ENCODE measurements at places on chromosomes 6 and 20. TPM values are rescaled to one million over a fixed set of nuclear protein-coding genes. Genes with fewer than 3 reads are reported as not detected.

DNA sequence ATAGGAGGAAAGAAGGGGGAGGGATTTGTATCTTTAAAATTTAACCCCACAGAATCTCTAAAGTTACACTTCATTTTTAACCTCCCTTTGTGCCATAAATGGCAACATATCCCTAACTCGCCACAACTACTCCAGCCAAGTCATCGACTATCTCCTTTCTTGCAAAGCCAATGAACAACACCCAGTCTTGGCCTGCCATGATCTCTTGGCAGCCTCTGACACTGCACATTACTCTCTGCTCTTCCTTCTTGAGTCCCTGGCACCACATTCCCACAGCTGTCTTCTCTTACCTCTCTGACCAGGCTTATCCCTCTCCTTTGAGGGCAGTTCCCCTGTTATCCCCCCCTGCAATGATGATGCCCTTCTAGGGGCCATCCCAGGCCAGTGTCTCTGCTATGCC lies 42.5 kb downstream of the MBOAT1 start:
- no peak for DNase-seq
- H3K27ac ChIP-seq, result peak overlapping the region; percentile 20
- H3K36me3 ChIP-seq, result no peaks in the 10 kb centered on the region
- H3K4me1 ChIP-seq, result peaks cover 9% of the 10 kb centered on the region
- H3K27me3 ChIP-seq, result no peaks in the 10 kb centered on the region
- H3K4me3 ChIP-seq, result no peak overlapping the region

SERPINB6 gene
- total RNA-seq, result 143 TPM

DNA sequence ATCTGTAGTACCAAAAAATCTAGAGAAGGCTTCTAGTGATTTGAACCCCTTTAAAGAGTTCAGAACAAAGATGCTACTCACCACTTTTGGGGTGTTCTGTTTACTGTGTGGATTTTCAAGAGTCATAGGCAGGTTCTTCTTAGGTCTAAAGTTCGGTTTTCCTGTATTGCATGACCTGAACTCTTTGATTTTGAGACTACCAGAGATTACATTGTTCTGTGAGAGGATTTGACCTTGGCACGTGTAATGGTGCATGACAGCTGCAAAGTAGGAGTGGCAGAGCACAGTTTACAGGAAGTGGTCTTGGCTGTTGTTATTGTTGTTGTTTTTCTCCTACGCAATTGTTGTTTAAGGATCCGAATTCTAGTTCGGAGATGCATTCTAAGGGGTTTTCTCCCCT lies 592.7 kb downstream of the EPHA7 start:
- no peaks in the 10 kb centered on the region for H3K27me3 ChIP-seq
- H3K4me1 ChIP-seq, result no peaks in the 10 kb centered on the region
- no peaks in the 10 kb centered on the region for H3K36me3 ChIP-seq

GRCh38 chr6:99151634-99152346 lies 197.7 kb downstream of the FAXC start:
- DNase-seq, result no peak
- H3K4me1 ChIP-seq, result no peaks in the 10 kb centered on the region
- no peak overlapping the region for H3K4me3 ChIP-seq
- no peak overlapping the region for H3K27ac ChIP-seq

- H3K4me1 ChIP-seq, result peaks cover 4% of the 10 kb centered on the region
- DNase-seq, result no peak
- H3K4me3 ChIP-seq, result no peak overlapping the region
- H3K27ac ChIP-seq, result no peak overlapping the region
- H3K36me3 ChIP-seq, result no peaks in the 10 kb centered on the region
Observed at GRCh38 chr6:79064635-79065034, 13.4 kb downstream of the PHIP start.

GRCh38 chr6:15608396-15608795 lies 54.4 kb downstream of the DTNBP1 start:
- H3K27ac ChIP-seq, result peak overlapping the region; percentile 29
- H3K27me3 ChIP-seq, result no peaks in the 10 kb centered on the region
- no peak overlapping the region for H3K4me3 ChIP-seq
- peak; percentile 30 for DNase-seq

DNA sequence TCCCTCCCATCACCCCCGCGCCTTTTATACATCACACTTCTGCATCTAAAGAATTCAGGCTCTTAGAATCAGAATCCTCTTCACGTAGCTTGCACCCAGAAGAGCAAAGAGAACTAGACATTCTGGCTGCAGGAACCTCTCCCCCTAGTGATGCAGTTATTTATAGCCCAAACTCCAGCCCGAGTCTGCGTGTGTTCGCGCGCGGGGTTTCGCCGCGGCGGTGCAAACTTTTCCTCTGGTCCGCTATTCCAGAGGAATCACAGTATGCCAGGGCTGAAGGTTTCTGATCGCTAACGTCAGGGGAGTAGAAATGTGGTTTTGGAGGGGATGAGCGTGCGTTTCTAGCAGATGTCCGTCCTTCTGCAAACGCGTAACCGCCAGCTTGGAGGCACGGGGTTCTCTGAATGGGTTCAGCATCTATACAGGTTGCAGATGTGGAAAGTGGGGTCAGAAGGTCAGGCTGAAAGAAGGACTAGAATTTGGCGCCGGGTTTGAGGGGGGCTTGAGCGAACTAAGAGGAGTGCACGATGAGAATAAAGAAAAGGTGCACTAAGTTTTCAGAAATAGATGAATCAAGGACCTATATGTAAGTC lies 1.8 kb downstream of the EPHA7 start:
- peaks cover 57% of the 10 kb centered on the region for H3K27me3 ChIP-seq
- no peak overlapping the region for H3K27ac ChIP-seq
- H3K36me3 ChIP-seq, result no peaks in the 10 kb centered on the region
- peaks cover 12% of the 10 kb centered on the region for H3K4me1 ChIP-seq
- H3K4me3 ChIP-seq, result peak overlapping the region; percentile 31
- no peak for DNase-seq

CAPN11 gene
- not detected for total RNA-seq

All from uterus (tissue), 4 donors.